ENCODE measurements at places on chromosomes 2 and 18.

DNA sequence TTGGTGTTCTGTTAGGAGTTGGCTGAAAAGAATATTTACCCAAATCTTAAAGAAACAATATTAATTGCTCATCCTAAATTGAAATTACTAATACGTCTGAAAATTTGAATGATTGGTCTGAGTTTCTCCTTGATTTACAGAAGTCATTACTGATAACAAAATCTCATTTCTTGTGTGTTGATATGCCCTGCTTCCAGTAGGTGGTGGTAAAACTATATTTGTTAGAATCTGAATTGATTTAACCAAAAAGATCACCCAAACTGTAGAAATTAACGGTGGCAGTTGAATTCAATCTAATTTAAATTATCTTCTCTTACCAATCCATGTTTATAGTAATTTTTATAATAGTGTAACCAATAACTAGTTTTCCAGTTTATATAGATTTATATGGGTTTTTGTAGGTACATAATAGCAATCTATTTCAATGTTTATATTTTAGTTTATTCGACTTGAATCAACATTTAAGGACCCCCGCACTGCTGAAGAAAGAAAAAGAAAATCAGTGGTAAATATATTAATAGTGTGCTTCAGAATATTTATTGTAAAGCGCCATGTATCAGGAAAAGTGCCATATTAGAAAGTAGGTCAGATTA is 38.3 kb downstream of the PAPOLG start:
- no peak for DNase-seq

DNA sequence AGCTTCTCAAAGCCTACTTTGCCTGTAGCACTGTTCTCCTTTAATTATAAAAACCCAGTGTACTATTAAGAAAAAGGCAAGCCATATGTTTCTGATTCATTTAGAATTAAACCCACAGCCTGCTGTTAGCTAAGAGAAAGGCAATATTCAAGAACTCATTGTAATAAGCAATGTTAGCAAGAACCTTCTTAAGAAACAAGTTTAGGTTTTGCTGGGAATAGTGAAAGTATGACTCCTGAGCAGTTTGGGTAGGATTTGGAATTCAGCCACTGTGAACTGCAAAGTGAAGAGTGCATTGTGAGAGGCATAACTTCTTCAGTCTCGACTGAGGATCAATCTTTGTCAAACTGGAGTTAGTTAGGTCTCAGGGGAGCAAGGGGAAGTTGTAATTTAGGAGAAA is 206.5 kb upstream of the NT5C1B start:
- no peak for DNase-seq

DNA sequence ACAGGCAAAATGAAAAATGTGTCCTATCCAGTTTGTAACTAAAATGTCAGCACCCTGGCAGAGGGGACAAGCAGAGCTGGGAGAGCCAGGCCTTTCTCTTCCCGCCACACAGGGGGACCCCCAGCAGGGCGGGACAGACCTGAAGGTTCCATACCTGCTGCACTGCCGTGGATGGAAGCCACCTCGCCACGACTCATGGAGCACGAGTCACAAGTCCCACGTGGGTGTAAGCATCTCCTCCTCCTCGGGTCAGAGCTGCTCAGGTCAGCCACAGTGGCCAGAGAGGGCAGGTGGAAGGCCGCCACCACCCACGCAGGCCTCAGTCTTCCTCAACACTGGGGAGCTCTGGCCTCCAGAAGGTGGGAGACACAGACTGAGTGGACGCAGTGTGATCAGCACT is 21.0 kb downstream of the C1QL2 start:
- no peak for DNase-seq

DNA sequence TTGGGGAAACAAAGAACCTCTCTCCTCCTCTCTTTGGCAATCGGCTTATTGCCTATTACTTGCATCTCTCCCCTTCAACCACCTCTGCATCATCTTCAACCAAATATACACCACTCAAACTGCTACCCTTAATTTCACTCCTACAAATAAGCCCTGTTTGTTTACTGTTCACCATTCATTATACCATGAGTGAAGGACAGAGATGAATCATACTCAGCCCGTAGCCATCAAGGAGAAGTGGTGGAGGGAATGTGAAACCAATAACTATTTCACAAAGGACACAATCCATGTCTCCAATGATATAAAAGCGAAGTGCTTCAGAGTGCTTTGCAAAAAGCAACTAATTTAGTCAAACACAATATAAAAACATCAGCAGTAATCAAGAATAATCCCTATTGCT is 76.8 kb downstream of the CACNB4 start:
- DNase-seq: no peak

GRCh38 chr2:97911922-97912575 is 83.7 kb downstream of the TMEM131 start:
- DNase-seq: no peak

DNA sequence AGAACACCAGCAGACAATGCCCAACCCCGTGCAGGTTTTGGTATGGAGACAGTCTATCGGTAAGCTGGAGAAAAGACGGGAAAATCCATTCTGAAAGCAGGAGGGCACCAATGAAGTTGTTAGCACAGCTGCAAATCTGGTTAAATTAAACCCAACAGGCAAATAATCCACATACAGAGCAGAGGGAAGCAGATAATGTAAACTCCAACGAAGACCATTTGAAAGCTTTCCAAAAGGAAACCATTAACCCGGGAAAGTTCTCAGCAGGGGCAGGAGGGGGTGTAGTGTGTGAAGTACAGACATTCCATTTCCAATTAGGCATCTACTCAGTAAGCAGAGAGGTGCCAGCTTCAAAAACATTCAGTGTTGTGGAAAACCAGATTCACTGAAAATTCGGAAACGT is 10.3 kb downstream of the EDAR start:
- no peak for DNase-seq

Data from activated CD4-positive, alpha-beta T cell treated with anti-CD3 and anti-CD28 coated beads for 4 hours (primary cell).